CD8-positive, alpha-beta memory T cell (primary cell): ENCODE measurements at places on chromosomes 6 and 20. TPM values are rescaled to one million over a fixed set of nuclear protein-coding genes. Genes with fewer than 3 reads are reported as not detected.

Gene CYP39A1
- total RNA-seq = not detected

Gene PRDM13
- total RNA-seq = 0.07 TPM

GRCh38 chr6:63261820-63262219 lies 50.6 kb downstream of the FKBP1C start:
- H3K4me3 ChIP-seq = no peak overlapping the region
- DNase-seq = no peak
- H3K27me3 ChIP-seq = no peaks in the 10 kb centered on the region
- no peak overlapping the region for H3K27ac ChIP-seq

GRCh38 chr20:56624786-56625681 lies 4.1 kb upstream of the TFAP2C start:
- no peak overlapping the region for H3K27ac ChIP-seq
- H3K27me3 ChIP-seq = peaks cover 15% of the 10 kb centered on the region
- DNase-seq = no peak

DNA sequence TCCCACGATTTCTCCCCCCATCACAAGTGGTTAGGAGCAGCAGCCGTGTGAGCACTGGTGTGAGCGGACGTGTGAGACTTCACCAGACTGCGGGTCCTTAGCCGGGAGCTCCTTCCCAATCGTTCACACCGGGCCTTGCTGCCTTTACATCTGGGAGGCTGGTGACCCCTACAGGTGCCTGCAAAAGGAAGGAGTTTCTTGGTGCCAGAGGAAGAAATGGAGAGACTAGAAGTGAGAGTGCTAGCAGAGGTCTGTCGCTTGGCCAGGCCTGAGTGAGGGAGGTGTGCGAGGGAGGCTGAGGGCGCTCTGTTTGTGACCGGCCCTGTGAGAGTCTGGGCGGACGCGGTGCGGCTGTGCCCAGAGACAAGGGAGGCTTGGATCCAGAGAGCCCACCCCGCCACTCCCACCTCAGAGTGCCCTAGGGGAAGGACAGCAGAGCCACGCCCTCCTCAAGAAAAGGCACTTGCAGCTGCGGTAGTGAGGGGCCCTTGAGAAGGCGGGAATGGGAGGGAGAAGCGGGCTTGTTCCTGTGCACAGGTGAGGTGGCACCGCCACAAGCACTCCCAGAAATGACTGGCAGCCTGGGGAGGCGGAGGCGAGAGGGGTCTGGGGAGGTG lies 10.0 kb upstream of the ARMC2 start:
- DNase-seq = no peak
- H3K27me3 ChIP-seq = no peaks in the 10 kb centered on the region
- H3K27ac ChIP-seq = no peak overlapping the region
- no peaks in the 10 kb centered on the region for H3K36me3 ChIP-seq
- no peak overlapping the region for H3K4me3 ChIP-seq
- H3K4me1 ChIP-seq = peaks cover 12% of the 10 kb centered on the region
